Stimulated activated CD4-positive, alpha-beta T cell treated with anti-CD3 and anti-CD28 coated beads, Interleukin-1b, Interleukin-23, amount 100 ng/mL, for 1 hour (primary cell): ENCODE measurements at places on chromosomes 5 and 9.

DNA sequence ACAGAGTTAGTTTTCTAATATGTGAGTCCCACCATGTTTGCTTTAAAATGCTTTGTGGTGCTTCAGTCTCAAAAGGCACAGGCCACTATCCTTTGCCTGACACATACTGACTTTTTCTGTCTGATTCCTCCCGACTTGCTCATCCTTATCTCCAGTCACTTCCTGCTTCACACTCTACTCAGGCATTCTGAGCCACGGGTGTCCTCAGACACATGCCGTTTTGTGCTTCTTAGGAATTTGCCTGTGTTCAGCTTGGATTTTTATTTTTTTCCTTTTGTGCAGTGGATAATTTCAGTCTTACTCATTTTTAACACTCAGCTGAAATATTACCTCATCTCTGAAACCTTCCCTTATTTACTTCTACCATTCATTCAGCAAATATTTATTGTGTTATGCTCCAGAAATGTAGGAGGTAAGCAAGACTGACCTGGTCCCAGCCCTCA is 54.1 kb downstream of the MAN2A1 start:
- DNase-seq, result no peak

DNA sequence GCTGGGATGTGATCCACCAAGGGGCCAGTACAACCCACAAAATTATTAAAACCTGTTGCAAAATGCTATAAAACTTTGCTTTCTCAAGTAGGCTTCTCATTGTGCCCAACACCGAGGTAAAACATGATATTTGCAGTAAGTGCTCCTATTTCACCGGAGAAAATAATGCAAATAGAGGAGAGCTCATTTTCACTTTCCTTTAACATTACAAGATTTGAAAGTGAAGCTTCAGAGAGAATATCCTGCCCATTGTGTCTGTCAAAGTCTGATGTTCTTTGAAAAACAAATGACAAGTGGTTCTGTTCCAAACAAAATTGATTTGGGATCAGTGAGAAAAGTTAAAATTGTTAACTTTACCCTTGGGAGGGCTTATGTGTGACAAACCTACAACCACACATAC is 287.1 kb downstream of the KCNN2 start:
- no peak for DNase-seq

DNA sequence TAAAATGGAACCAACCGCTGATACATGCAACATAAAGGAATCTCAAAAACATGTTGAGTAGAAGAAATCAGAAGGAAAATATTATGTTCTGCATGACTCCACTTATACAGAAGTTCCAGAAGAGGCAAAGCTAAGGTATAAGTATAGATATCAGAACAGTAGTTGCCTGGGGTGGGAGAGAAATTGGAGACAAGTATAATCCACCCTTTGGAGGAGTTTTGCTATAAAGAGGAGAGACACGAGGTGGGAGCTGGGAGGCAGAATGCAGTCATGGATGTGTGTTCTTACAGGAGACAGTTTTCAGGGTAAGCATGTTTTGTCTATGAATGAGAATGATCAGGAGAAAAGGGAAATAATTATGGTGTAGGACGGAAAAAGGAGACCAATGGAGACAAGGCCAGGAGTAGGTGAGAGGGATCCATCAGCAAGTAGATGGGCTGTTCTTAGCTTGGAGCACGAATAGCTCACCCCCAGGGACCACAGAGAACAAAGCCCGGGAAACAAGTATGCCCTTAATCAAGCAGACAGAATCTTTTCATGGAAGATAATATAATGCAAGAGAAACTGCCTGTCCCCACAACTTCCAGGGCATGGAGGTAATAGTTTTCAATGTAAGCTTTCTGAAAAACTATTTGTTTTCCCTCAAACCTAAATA is 72.2 kb downstream of the MED27 start:
- no peak for DNase-seq

GRCh38 chr9:132239999-132240840 is 78.4 kb downstream of the NTNG2 start:
- no peak for DNase-seq

DNA sequence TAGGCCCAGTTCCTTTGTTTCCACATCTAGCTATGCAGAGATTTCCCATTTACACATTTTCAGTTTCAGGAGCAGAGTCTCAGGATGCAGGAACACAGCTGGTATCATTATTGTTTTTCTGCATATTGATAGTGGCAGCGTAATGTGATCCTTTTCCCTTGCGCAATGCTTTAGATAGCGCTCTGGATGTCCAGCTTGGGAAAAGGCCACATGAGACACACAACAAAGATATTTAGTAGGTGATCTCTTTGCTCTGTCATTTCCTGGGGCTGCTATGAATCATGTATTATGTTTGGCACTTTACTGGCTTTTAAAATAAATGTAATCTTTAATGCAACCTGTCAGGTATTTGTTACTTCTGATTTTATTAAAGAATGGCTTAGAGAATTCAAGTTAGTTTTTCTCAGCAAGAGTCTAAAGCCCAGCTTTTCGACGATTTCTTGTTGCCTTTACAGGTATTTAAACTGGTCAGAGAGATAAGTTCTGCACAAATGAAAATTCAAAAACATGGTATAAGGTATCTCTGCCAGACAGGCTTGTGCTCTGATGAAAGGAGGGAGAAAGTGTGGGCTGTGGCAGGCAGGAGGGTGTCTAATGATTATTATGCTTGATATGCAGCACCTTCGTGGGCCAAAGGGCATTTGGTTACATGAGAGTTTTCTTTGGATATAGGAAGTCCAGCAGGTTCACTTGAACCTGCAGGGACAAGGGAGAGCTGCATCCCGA is 42.2 kb downstream of the PTTG1 start:
- no peak for DNase-seq

DNA sequence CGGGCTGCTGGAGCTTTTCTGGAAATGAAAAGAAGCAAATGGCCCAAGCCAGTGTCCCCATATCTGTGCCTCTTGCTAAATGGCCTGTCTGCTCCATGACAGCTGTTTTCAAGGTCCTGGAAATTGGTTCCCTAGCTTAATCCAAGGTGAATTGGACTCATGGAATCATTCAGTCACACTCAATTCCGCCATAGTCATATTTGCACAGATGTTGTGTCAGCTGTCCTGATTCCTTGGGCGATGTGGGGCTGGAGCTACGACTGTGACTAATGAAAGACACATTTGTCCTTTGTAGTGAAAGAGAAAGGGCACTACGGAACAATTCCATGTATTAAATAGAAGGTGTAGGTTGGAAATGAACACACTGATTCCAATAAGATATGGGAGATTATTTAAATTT is 102.9 kb upstream of the MEGF10 start:
- no peak for DNase-seq

DNA sequence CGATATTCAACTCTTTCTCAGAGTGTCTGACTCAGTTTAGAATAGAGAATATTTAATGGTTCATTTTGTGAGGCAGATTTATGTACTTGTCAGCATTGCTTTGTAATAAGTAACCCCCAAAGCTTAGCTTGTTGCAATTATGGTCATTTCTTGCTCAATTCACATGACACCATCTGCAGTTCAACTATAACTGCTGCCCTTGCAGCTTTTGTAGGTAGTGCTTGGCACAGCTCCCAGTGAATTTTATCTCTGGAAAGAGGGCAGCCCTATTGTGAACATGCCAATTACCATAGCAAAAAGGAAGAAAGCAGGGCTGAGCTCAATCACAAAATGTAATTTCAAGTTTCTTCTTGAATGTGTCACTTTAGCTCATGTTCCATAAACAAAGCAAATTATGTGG is 1587.7 kb upstream of the ACO1 start:
- no peak for DNase-seq

DNA sequence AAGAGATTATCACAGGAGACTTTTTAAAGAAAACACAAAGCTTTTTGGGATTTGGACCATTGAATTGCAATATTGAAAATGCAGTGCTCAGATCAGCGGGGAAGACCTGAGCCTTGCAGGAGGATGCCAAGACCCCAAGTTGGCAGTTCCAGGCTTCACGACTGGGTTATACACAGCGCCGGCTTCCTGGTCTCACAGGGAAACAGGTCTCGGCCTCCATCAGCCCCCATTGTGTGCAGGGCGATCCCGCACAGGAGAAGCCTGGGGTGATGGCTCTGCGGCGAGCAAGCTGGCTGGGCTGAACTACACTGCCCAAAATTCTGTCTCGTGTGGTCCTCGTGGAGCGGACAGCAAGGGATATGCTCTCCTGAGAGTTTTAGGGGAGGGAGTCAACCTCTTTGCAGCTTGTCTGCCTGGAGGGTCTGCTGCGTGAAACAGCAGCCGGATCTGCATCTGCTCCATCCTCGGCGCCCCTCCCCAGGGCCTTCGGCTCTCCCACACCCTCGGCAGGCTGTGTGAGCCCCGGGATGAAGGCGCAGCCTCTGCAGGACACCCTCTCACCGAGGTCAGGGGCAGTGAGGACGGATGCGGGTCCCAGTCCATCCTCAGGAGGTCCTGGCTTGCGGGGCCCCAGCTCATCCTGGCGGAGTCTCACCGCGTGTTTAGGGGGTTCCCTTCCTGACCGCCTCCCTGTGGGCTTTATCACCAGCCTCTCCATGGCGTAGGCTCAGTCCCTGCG is 60.6 kb downstream of the NSUN2 start:
- no peak for DNase-seq
